Fibroblast of skin of abdomen (primary cell): ENCODE measurements at places on chromosomes 7 and 10.
A peak's percentile ranks its signal among the peaks of the same experiment; 100 is the strongest.

- DNase-seq = no peak
Measured at GRCh38 chr10:127977357-127978009, 70.6 kb downstream of the PTPRE start.

DNA sequence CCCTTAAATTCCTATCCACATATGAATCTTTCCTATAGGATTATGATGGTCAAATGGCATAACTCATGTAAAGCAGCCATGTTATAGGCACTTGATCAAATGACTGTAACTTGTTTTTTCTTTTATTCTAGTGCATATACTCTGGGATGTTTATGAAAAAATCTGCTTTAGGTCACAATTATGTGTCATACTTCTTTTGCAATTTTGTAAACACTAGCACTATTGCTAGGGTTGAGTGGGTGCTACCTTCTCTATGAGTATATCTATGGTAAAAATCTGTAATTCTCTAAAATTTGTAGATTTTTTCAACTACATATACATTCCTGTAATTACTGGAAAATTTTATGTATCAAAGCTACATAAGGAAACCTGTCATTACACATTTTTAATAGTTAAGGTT lies 50.0 kb downstream of the HGF start:
- no peak for DNase-seq

- no peak for DNase-seq
Measured at GRCh38 chr7:154372011-154372601, 319.9 kb downstream of the DPP6 start.

GRCh38 chr10:102752934-102753664 lies 9.4 kb downstream of the WBP1L start:
- DNase-seq = peak; percentile 77

GRCh38 chr10:43264344-43264964 lies 2.4 kb downstream of the RASGEF1A start:
- DNase-seq = no peak

- no peak for DNase-seq
Measured at GRCh38 chr10:131747251-131747650, 153.6 kb upstream of the PPP2R2D start.
